ENCODE measurements at places on chromosomes 6 and 20.

GRCh38 chr6:117548797-117549301, 53.5 kb downstream of the GOPC start:
- no peak for DNase-seq

- DNase-seq: peak; percentile 91
Measured at GRCh38 chr6:6390849-6391602, 70.6 kb upstream of the F13A1 start.

DNA sequence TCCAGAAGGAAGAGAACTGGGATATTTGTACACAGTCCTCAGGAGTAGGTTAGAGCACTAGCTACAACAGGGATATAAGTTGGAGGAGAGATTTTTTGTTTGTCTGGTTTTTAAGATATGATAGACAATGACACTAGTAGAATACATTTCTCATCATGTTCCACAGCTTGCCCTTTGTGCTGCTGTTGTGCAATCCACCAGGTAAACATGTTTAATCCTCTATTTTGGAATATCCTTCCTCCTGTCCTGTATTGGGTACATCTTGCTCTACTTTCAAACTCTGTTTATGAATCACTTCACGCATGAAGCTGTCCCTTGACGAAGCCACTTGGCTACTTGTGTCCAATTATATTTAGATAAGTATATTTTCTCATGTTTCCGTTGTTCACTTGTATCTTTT, 153.6 kb upstream of the TENT5A start:
- no peak for DNase-seq

GRCh38 chr6:10421921-10422736, 7.3 kb upstream of the TFAP2A start:
- DNase-seq: no peak

DNA sequence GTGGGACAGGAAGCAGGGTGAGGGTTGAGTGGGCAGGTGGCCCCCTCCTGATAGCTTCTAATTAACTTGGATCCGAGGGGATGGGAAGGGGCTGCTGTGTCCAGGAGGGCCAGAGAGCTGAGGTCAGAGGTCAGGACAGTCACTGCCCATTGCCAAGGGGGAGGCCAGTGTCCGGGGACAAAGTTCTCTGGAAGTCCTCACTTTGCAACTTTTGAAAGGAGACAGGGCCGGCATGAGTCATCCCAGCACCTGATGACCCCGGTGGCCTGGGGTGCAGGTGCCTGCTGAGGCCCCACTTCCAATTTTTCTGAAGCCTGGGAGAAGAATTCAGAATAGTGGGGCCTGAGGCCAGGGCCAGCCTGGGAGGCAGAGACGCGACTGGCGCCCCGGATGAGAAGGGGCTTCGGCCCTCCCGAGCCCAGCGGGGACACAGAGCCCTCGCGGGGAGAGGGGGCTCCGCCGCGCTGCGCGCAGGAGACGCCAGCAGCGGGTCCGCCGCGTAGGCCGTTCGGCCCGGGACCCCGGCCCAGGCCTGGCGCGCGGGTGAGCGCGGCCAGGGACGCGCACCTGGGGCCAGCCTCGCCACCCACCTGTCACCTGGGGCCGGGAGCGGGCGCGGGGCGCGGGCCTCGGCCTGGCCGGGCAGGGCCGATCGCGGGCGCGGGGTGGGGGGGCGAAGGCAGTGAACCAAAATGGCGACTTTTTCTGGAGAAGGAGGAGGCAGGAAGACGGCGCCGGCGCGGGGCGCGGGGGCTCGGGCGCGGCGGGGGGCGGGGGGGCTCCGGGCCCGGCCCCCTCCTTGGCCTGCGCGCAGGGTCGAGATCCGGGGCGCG, 586 bp downstream of the ZNF512B start:
- no peak for DNase-seq

DNA sequence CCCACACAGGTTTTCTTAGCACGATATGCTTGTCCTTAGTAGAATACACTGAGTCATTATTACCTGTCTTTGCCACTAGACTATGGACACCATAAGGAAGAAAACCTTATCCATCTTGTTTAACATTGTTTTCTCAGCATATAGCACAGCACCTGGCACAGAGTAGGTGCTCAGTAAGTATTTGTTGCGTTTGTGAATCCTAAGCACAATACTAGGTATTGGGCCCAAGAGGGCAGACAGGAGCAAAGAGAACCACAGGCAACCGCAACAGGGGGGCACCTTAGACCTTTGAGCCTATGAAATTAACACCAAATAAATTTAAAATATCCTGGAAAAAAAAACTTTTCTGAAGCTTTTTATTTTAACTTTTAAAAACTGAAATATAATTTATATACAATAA, 3.7 kb upstream of the NCOA6 start:
- DNase-seq: no peak

DNA sequence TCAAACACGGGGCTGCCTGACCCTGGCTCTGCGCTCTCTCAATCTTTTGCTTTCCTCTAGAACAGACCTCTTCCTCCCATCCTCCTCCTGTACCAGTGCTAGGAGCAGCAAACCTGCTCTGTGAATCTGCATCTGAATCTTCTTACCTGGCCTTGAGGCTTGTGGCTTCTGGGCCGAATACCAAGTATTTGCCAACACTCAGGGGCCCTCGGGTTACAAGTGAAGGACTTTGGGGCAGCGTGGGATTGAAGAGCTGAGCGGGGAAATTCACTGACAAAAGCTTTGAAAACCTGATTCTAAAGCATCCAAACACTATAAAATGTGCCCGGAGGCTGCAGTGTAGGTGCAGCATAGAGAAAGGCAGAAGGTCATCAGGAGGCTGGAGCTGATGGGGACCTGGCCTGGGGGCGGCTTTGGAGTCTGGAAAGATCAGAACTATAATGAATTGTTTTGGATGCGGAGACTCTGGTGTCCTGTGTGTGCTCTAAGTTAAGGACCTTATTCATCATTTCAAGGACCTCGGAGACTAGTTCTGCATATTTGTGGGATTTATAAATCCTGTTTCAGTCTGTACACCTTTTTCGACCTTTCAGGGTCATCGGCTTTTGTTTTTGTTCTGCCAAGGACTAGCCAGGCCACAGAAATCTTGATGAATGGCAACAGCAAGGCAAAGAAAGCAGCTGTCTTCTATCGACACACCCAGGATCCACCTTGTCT, 16.4 kb upstream of the IGF2R start:
- DNase-seq: no peak

DNA sequence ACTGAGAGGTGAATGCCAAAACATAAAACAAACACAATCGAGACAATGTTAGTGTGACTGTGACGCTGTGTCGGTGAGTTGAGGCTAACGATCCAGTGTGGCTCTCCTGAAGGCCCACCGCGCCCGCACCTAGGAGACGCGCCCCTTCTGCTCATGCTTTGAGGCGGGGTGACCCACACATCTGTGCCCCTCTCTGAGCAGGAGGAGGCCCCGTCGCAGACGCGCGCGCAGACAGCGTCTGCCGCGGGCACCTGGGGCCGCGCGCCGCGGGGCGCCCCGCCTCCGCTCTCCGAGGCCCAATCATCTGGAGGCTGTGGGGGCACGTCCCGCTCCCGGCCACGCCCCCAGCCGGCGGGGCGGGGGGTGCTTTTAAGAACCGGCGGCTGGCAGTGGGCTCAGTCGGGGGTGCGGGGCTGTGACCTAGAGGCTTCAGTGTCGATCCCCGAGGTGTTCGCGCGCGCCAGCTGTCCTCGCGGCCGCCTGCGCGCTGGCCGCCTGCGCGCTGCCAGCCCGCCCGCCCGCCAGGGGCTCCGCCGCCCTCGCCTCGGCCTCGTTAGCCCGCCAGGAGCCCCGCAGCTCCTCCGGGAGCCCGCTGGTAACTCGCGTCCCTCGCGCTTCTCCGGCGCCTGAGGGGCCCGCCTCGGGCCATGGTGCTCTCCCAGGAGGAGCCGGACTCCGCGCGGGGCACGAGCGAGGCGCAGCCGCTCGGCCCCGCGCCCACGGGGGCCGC, at the start of gene SLC16A10:
Gene SLC16A10 (plus strand): TSS at position 398 of the 730 bp plus-strand sequence. CDS start 250 bp downstream, at position 648.
- peak; percentile 76 for DNase-seq

Data from suppressor macrophage treated with lipopolysaccharide for 4 hours (primary cell).